Dermis blood vessel endothelial cell (primary cell): ENCODE measurements at places on chromosomes 6 and 20. TPM values are rescaled to one million over a fixed set of nuclear protein-coding genes. Genes with fewer than 3 reads are reported as not detected.

DNA sequence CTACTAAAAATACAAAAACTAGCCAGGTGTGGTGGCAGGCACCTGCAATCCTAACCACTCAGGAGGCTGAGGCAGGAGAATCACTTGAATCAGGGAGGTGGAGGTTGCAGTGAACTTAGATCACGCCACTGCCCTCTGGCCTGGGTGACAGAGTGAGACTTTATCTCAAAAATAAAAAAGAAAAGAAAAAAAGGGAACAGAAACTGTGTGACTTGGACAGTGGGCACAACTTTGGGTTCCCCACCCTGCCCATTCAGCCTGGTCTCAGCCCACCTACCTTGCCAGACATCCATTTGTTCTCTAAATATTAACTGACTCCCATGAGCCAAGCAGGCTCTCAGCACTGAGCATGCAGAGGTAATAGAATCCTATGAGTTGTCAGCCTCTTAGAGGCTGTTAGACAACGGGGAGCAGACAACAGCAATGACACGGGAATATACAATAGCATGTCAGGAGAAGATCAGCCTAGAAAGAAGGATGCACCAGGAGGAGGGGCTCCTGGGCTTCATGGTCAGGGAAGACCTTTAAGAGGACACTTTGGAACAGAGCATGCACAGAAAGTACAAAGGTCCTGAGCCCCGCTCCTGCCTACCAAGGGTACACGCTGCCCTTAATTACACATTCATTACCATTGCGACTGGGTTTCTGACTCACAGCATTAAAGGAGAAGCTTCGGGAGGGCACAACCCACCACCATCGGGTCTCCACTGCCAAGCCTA lies 20.0 kb downstream of the FAM209B start:
- DNase-seq = no peak

The RAMACL gene
- 2.9 and 6.6 TPM in 2 replicates for total RNA-seq

The PCMTD2 gene
- 70.2 and 90.9 TPM in 2 replicates for total RNA-seq

The MTO1 gene
- total RNA-seq = 28.8 and 30.0 TPM in 2 replicates

- peak; percentile 37 for DNase-seq
Observed at GRCh38 chr6:41642960-41643898, 5.0 kb downstream of the MDFI start.

DNA sequence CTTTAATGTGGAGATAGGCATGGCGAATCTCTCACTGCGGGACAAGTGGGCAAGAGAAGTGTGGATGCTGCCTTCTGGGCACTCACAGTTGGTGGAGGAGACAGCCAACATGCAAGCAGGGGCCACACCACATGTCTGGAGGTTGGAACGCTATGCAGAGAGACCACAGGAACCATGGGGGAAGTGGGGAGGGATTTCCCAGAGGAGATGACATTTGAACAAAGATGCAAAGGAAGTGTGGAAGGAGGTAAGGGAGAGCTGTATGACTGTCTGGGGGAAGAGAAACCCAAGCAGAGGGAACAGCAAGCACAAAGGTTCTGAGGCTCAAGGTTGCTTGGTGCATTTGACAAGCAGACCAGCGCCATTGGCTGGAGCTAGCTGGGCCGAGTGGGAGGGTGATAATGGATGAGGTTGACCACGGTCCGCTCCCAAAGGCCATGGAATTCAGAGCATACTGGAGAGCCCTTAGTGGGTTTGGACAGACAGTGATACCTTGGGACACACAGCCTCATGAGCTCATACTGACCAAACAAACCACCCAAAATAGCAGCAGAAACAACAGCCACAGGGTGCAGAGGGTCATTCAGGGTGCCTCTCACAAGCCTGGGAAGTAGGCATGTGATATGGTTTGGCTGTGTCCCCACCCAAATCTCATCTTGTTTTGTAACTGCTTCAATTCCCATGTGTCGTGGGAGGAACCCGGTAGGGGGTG lies 7.6 kb upstream of the FAM110A start:
- no peak for DNase-seq

The CRISP2 gene
- total RNA-seq = not detected in 2 replicates
